ENCODE measurements at places on chromosomes 4 and X. TPM values are rescaled to one million over a fixed set of nuclear protein-coding genes. Genes with fewer than 3 reads are reported as not detected.

The CPXCR1 gene
- polyA plus RNA-seq: not detected

The PGRMC2 gene
- 29.0 TPM for polyA plus RNA-seq

The NLGN3 gene
- 0.19 TPM for polyA plus RNA-seq

The EGF gene
- polyA plus RNA-seq: 0.10 TPM

The PPA2 gene
- polyA plus RNA-seq: 50.2 TPM

The P2RY4 gene
- polyA plus RNA-seq: 0.06 TPM

The HSD17B13 gene
- polyA plus RNA-seq: 0.14 TPM

The SLC7A11 gene
- polyA plus RNA-seq: 1.7 TPM

The KANTR gene
- polyA plus RNA-seq: 2.4 TPM

The TGIF2LX gene
- not detected for polyA plus RNA-seq

The FGF2 gene
- polyA plus RNA-seq: 0.61 TPM

The AFM gene
- not detected for polyA plus RNA-seq

The GPR78 gene
- polyA plus RNA-seq: 8.9 TPM

The KIAA1210 gene
- not detected for polyA plus RNA-seq

The TEX13C gene
- polyA plus RNA-seq: not detected

The PPEF2 gene
- not detected for polyA plus RNA-seq

The CT45A1 gene
- polyA plus RNA-seq: not detected

The SH2D1A gene
- 0.33 TPM for polyA plus RNA-seq

The FGB gene
- not detected for polyA plus RNA-seq

The SASH3 gene
- 2.1 TPM for polyA plus RNA-seq

The MSL3 gene
- polyA plus RNA-seq: 29.9 TPM

The AKAP4 gene
- not detected for polyA plus RNA-seq

The GAGE13 gene
- polyA plus RNA-seq: not detected

The F8 gene
- polyA plus RNA-seq: 2.2 TPM

The ASB12 gene
- polyA plus RNA-seq: 0.24 TPM

The CDX4 gene
- polyA plus RNA-seq: not detected

The GPRIN3 gene
- 0.20 TPM for polyA plus RNA-seq

The SLITRK2 gene
- 0.04 TPM for polyA plus RNA-seq

The RENBP gene
- polyA plus RNA-seq: 1.6 TPM

The CT55 gene
- not detected for polyA plus RNA-seq

The CACNA1F gene
- polyA plus RNA-seq: 0.24 TPM

The SYNPO2 gene
- 22.0 TPM for polyA plus RNA-seq

The FGF16 gene
- polyA plus RNA-seq: not detected

The EMCN gene
- 2.1 TPM for polyA plus RNA-seq

The NXF2 gene
- polyA plus RNA-seq: not detected
